ENCODE measurements at places on chromosomes 3 and 15.

GRCh38 chr3:175179055-175179454 is 319.9 kb downstream of the NAALADL2 start:
- no peak for DNase-seq

GRCh38 chr15:66631616-66632263 is 65.9 kb upstream of the LCTL start:
- no peak for DNase-seq

- no peak for DNase-seq
Observed at GRCh38 chr3:46926871-46927717, 49.5 kb downstream of the CCDC12 start.

DNA sequence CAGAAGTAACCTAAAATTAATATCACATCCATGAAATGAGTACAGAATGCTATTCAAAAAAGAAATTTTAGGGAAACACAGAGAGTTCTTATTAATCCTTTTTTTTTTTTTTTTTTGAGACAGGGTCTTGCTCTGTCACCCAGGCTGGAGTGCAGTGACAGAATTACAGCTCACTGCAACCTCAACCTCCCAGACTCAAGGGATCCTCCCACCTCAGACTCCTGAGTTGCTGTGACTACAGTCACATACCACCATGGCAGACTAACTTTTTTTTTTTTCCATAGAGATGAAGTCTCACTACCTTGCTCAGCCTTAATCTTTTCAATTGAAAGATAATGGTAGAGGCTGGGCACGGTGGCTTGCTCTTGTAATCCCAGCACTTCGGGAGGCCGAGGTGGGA is 6.3 kb upstream of the CRTC3 start:
- no peak for DNase-seq

GRCh38 chr3:171266740-171267073 is 193.5 kb downstream of the TNIK start:
- no peak for DNase-seq

GRCh38 chr3:102661707-102662497 is 227.1 kb downstream of the ZPLD1 start:
- no peak for DNase-seq

- no peak for DNase-seq
Observed at GRCh38 chr3:28949580-28949979, 331.3 kb upstream of the RBMS3 start.

DNA sequence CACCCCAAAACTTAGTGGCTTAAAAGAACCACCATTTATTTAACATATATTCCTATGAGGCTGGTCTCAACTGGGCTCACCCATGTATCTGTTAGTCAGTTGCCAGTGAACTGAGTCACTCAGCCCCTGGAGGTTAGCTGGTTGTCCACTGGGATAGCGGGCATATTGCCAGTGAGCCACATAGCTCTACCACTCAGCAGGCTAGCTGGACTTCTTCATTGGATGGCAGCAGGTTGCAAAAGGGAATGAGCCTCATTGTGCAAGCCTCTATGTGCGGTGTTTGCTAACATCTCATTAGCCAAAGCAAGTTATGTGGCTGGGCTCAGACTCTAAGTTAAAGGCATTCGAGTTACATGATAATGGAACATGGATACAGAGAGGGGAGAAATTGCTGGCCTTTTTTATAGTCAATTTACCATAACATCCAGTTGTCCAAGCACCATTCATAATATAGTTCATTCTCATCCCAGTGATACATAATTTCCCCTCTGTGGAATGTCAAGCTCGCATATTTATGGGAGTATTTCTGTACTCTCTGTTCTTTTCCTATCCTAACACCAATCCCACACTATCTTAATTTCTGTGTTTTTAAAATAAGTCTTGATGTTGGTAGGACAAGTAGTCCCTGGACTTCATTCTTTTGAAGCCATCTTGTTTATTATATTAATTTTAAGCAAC is 8.7 kb downstream of the BTD start:
- no peak for DNase-seq

- peak; percentile 84 for DNase-seq
Observed at GRCh38 chr15:69999392-70000085, 98.2 kb downstream of the TLE3 start.

DNA sequence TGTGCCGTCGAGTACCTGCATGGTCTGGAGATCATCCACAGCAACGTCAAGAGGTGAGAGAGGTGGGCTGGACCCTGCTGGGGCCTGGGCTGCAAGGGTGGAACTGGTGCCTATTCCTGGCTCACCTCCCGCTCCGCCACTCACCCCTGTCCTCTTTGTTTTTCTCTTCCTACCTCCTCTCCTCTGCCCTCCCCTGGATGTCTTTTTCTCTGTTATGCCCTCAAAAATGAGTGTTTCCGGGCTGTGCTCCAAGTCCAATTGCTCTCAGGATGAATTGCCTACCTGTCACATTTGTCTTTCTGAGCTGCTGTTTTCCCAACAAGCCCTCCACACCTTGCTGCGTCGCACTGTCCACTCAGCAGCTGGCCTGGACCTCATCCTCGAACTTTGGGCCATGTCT is 28.5 kb upstream of the TATDN2 start:
- no peak for DNase-seq

DNA sequence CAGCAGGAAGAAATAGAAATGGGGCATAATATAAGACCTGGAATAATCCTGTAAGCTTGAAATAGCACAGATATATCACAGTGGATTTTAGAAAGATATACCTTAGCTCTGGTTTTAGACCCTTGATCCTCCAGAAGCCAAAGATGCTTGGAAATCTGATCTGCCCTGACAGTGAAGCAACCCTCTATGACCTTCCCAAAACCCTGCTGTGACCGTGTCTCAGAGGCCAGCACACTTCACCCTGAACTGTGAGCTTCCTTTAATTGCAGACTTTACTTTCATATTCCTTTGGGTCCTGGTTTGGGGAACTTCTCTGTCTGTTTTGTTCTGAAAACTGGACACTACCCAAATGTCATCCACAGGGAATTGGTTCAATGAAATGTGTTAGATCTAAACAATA is 13.0 kb downstream of the MECOM start:
- no peak for DNase-seq

DNA sequence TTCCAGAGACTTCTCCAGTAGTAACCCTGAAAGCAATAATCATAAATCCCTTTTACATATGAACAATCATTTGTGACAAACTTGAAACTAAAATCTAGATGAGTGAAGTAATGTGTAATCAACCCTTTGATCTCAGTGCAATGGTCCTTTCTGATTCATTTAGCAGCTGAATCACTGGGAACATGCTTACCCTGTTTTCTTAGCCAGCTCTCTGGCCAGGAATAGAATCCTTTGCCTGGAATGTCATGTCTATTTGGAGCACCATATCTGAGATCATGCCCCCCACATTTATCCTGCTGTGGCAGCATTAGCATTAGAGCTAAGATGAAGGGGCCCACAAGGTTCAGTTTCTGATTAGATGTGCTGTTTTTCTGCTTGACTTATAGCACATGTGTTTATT is 309.8 kb downstream of the OXSM start:
- no peak for DNase-seq

GRCh38 chr3:3798631-3799113 is 559 bp upstream of the LRRN1 start:
- peak; percentile 35 for DNase-seq

DNA sequence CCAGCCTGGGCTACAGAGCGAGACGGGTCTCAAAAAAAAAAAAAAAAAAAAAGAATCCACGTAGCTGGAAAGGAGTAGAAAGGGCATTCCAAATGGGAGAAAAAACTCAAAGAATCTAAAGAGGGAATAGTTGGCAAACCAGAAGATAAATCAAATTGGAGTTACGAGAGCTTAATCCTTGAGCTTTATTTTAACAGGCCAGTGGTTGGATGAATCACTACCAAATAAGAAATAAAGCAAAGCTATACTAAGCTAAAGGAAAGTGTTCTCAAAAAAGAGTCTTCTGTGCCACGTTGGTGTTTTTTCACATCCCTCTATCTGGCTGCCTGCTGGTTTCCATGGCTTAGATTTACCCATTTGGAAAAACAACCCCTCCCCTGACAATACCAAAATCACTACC is 14.0 kb downstream of the VGLL4 start:
- DNase-seq = no peak

DNA sequence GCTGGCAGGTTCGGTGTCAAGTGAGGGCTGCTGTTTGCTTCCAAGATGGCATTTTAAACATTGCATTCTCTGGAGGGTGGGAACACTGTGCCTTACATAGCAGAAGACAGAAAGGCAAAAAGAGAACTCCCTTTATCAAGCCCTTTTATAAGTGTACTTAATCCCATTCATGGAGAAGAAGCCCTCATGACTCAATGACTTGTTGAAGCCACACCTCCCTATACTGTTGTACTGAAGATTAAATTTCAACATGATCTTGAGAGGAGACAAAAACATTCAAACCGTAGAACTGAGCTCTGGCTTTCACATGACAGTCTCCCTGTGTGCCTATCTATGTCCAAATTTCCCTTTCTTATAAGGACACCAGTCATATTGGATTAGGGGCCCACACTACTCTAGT is 443.4 kb upstream of the CDIN1 start:
- DNase-seq = no peak

GRCh38 chr15:27028858-27029477 is 58.0 kb downstream of the GABRG3 start:
- DNase-seq = no peak

DNA sequence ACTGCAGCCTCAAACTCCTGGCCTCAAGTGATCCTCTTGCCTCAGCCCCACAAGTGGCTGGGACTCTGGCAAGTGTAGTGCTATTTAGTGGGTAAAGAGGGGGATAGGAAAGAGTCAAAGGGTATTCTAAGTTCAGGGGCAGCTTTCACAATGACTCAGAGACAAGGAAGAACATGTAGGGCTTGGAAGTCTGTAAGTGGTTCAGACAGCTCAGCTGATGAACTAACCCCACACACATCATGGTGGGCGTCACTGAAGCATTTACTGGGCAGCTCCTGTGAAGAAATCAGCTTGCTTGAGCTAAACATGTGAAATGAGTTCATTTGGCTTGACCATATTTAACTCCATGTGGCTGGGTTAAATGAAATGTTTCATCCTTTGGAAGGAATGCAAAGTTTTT is 34.6 kb upstream of the THSD4 start:
- DNase-seq = no peak

DNA sequence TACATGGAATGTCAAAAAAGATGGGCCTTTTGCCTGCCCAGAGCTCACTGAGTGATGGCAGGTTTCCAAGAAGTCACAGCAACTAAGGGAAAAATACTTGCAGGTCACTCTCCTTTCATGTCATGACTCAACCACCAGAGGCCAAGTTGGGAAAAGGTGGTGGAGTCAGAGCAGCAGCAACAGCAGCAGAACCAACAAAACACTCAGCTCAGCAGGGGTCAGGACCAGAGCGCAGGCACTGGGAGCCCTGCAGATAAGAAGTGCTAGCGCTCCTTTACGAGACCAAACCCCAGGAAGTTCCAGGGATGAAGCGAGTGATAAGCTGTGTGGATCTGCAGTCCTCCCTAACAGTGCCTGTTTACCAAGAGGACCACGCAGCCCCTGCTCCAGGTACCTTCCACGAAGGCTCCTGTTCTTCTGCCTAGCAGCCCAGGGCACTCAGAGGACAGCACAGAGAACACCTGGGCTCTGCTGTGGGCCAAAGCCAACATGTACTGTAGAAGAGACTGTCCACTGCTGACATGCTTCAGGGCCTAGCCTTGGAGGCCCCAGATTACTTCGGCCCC is 26.0 kb downstream of the POC1A start:
- DNase-seq = no peak

- no peak for DNase-seq
Observed at GRCh38 chr3:85170646-85171045, 211.9 kb downstream of the CADM2 start.

- DNase-seq = peak; percentile 58
Observed at GRCh38 chr3:8607234-8608040, 37.2 kb downstream of the SSUH2 start.

- DNase-seq = no peak
Observed at GRCh38 chr3:156554515-156554841, 439 bp downstream of the SSR3 start.

GRCh38 chr15:91104111-91104510 is 4.1 kb downstream of the SV2B start:
- DNase-seq = no peak

- DNase-seq = peak; percentile 32
Observed at GRCh38 chr3:139131951-139132350, 87.3 kb upstream of the PRR23C start.

GRCh38 chr3:69811452-69812401 is 72.5 kb downstream of the MITF start:
- no peak for DNase-seq

DNA sequence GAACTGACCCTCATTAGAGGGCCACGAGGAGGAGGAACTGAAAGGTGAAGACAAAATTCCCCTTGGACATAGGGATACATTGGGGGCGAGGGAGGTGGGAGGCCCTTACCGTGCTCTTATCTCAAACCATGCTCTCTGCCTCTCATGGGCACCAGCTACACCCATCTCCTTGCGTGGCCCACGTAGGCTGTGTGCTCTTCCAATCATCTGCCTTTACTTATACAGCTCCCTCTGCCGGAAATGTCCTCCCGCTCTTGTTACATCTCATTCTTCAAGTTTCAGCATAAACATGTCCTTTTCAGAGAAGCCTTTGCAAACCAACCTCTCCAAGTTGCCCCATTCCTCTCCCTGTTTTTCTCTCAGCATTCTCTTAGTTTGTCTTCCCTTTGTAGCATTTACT is 307.8 kb upstream of the PROK2 start:
- DNase-seq = no peak

GRCh38 chr3:30502742-30503073 is 103.7 kb upstream of the TGFBR2 start:
- no peak for DNase-seq

- DNase-seq = no peak
Observed at GRCh38 chr3:148307443-148307843, 390.3 kb upstream of the AGTR1 start.

DNA sequence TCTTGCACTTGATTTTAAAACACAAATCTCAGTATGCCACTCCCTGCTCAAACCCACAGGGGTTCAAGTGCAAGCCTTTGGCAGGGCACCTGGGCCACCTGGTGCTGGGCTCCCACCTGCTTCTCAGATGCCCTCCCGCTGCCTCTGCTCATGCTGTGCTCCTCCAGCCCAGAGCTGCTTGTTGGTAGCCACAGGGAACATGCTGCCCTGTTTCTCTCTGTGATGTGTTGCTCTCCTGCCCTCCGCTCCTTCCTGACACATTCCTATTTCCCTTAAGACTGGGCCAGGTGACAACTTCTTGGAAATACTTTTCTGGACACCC is 27.1 kb upstream of the KY start:
- no peak for DNase-seq
